ENCODE measurements at places on chromosomes 1 and 21.

DNA sequence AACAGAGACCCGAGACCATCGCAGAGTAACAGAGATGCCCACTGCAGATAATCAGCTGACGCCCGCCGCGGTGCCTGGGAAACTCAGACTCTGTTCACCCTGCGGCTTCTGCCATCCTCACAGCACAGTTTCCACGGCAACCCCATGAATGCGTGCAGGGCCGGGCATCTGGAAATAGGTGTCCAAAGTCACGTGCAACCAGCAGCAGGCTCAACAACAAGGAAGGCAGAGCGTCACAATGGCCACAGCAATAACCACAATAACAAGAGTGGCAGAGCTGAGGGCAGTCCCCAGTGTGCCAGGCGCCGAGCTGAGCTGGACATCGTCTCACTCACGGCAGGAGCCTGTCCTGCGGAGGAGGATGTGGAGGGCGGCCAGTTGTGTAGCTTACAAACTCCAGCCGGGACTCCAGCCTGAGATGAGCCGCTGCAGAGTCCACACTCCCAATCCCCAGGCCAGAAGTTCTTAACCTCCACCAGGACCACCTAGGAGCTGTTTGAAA lies 102.0 kb downstream of the CRYAA start:
- DNase-seq = no peak

DNA sequence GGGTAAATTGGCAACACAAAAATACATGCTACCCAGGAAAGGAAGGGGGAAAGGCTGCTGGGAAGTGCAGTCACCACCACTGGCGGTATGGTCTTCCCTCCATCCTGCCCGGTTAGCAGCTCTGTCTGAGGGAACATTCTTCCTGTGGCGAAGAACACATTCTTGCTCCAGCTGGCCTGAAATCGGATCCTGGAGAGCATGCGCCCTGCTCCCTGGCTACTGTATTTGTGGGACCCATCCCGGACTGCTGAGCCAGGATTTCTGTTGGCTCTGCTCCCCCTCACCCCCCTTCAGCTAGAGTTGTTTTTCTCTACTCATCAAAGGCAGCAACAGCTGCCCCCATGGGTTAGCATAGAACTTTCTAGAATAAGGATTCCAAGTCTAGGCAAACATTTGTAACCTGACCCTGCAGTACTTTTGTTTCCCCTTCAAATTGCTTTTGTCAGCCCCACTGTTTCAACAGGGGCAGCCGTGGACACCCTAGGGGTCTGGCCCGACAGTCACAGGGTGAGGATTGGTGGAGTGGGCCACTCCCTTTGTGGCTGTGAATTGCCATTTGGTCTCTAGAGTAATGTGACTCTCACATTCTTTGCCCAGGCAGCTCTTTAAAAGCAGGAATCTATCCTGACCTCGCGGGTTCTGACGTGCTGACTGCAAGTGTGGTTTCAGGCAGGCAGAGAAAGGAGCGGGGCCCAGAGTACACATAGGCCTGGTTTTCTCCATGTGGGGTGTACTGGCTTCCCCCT lies 157.7 kb downstream of the TOMM20 start:
- no peak for DNase-seq

DNA sequence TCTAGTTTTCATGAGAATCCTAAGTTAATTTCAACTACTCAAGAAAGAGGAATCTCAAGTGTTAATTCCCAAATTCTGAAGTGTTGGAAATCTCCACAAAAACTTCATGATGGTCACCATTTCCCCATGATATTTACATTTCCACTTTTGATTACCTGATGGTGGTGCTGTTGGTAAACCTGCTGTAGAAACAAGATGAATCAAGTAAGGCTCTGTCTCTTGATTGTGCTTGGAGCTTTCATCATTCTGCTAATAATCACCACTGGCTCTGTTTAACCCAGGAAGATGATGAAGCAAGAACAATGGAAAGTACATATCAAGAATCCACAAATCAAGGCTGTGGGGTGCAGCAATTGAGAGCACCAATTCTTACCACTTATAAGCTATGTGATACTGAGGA lies 77.8 kb downstream of the C4BPA start:
- no peak for DNase-seq

GRCh38 chr1:178938101-178938958 lies 67.5 kb upstream of the ANGPTL1 start:
- DNase-seq = no peak

GRCh38 chr1:2190491-2190976 lies 4.0 kb downstream of the FAAP20 start:
- DNase-seq = no peak
